ENCODE measurements at places on chromosomes 1 and 21. TPM values are rescaled to one million over a fixed set of nuclear protein-coding genes. Genes with fewer than 3 reads are reported as not detected.

The SH2D2A gene
- not detected for total RNA-seq

The FLG gene
- total RNA-seq: not detected

The NBPF10 gene
- 1.3 TPM for total RNA-seq

The PUM1 gene
- total RNA-seq: 67.6 TPM

The CYB5RL gene
- 4.3 TPM for total RNA-seq

The ARHGEF19 gene
- 11.6 TPM for total RNA-seq

The FCRLB gene
- 2.9 TPM for total RNA-seq

The RXFP4 gene
- total RNA-seq: not detected

The B3GALT5 gene
- total RNA-seq: not detected

The ARHGAP29 gene
- total RNA-seq: 50.3 TPM

The INAVA gene
- not detected for total RNA-seq

DNA sequence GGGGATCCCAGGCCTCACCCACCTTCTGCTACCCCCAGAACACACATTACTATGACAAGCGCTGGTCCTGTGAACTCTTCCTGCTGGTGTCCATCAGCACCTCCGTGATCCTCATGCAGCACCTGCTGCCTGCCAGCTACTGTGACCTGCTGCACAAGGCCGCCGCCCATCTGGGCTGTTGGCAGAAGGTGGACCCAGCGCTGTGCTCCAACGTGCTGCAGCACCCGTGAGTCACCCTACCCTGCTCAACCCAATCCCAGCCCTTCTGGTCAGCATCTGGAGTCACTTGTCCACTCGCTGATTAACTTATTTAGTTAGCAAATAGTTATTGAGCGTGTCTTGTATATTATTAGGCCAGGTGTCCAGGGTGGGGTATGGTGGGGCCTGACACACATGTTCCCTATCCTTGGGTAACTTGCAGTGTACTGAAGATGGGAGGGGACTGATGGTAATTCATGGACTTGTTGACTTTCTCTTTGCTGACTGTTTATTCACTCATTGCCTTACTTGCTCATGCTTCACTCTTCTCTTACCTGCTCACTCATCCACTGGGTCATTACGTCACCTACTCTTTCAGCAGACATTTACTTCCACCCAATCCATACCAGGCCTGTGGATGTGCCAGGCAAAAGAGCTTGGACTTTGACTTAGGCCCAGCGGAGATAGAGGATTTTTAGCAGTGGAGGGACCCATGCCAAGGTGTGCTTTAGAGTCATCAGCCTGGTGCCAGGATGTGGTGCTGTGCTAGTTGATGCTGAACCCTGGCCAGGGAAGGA is 12.9 kb upstream of the KPNA6 start:
- no peak for DNase-seq

- DNase-seq: no peak
Observed at GRCh38 chr1:160491981-160492380, 31.1 kb downstream of the SLAMF6 start.

- DNase-seq: no peak
Observed at GRCh38 chr1:48552420-48552819, 80.4 kb upstream of the SPATA6 start.

DNA sequence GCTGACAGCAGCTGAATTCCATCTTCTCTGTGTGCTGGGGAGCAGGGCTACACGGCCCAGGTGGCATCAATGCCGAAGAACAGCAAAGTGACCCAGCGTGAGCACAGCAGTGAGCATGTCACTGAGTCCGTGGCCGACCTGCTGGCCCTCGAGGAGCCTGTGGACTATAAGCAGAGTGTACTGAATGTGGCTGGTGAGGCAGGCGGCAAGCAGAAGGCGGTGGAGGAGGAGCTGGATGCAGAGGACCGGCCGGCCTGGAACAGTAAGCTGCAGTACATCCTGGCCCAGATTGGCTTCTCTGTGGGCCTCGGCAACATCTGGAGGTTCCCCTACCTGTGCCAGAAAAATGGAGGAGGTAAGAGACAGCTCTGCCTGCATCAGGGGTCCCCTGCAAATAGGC is 16.6 kb downstream of the SLC6A17 start:
- no peak for DNase-seq

DNA sequence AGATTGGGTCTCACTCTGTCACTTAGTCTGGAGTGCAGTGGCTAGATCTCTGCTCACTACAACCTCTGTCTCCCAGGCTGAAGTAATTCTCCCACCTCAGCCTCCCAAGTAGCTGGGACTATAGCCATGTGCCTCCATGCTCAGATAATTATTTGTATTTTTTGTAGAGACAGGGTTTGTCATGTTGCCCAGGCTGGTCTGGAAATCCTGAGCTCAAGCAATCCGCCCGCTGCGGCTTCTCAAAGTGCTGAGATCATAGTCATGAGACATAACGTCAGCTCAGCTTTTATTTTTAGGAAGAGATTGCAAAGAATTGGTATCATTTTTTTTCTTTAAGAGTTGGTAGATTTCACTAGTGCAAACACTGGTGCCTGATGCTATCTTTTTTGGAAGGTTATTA is 244.9 kb downstream of the DSCAM start:
- no peak for DNase-seq

GRCh38 chr1:186060226-186060625 is 314.8 kb downstream of the TPR start:
- no peak for DNase-seq

GRCh38 chr1:5001466-5001865 is 347.1 kb downstream of the AJAP1 start:
- no peak for DNase-seq

DNA sequence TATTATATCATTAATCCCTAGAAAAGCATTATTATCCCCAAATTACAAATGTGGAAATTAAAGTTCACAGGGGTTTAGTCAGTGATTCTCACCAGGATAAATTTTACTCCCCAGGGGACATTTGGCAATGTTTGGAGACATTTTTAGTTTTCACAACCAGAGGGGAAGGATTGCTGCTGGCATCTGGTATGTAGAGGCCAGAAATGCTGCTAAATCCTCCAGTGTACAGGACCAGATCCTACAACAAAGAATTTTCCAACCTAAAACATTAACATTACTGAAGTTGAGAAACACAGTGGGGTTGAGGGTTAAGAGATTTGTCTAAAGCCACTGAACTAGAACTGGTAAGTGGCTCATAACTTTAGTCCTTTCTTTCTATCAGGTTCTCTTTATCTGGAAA is 162.0 kb upstream of the SYT6 start:
- DNase-seq: no peak

DNA sequence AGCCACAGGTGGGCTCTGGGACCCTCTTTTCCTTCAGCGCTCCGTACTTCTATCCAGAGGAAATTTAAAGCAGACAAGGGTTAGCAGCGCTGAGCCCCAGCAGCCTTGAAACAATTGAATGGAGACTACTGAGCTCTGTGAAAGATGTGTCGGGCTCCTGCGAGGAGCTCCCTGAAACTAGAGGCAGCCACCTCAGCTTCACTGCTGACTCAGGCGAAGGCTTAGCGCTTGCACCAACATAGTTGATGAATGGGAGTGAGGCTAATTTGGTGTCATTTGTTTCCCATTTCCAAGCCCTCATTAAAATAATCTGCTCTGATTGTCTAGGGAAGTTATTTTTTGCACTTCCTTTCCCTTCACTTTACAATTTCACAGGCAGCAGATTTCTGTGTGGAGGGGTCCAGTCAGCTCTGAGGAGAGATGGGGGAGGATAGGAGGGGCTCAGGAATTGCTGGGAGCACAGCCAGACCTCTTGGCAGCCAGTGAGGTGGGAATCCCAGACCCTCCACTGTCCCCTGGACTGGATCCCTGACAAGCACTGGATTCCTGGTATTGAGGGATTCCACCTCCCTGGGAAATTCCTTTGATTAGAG is 398.9 kb upstream of the PLXNA2 start:
- no peak for DNase-seq

- DNase-seq: no peak
Observed at GRCh38 chr1:115606305-115606704, 35.5 kb upstream of the VANGL1 start.

DNA sequence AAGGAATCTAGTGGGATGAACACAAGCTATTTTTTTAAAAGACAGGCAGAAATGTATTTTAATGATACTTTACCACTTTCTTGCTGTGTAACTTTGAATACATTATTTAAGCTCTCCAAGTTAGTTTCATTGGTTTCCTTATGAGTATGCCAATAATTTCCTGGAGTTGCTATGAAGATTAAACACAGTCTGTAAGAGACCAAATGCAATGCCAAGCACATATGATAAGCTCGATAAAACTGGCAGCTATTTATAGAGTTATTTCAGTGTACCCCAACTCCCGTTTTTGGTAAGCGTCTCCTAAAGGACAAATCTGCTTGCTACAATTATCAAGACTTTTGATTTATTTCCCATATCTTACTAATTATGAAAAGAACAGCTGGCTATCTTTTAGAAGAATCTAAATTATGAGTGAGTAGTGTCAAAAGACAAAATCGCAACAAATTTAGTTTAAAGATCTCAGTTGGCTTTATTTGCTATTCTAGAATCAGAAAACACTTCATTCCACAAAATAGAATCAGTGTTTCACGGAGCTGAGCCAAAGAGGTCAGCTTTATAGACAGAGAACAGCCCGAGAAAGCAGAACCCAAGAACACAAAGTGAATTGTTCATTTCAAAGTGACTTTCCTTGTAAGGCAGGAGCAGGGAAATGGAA is 7.2 kb upstream of the MAP10 start:
- no peak for DNase-seq

GRCh38 chr1:62045574-62045973 is 149.1 kb upstream of the L1TD1 start:
- DNase-seq: no peak

GRCh38 chr1:184840596-184840995 is 85.9 kb upstream of the EDEM3 start:
- no peak for DNase-seq

- no peak for DNase-seq
Observed at GRCh38 chr1:226131639-226132038, 54.9 kb downstream of the ACBD3 start.

DNA sequence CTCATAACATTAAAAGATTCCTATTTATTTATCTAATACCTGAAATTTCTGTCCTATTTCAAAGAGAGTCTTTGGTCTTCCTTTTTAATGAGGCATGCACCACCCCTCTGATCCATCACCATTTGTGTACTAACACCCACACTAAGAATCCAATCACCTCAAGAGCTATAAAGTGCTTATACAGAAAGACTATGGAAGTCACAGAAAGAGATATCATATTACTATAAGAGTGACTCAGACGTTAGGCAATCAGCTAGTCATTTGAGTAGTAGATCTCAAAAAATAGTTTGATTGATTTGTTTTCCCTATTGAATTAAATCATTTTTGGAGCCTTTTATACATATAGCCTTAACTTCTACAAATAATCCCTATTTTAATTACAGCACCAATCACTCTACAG is 46.1 kb downstream of the NME7 start:
- DNase-seq: peak; percentile 42

- no peak for DNase-seq
Observed at GRCh38 chr1:208895181-208895580, 651.0 kb upstream of the PLXNA2 start.

Measured in fibroblast of villous mesenchyme (primary cell).